NCI-H2081 treated with DMSO at 0.1 percent for 48 hours (cell line): ENCODE measurements at places on chromosomes 7 and 10.

DNA sequence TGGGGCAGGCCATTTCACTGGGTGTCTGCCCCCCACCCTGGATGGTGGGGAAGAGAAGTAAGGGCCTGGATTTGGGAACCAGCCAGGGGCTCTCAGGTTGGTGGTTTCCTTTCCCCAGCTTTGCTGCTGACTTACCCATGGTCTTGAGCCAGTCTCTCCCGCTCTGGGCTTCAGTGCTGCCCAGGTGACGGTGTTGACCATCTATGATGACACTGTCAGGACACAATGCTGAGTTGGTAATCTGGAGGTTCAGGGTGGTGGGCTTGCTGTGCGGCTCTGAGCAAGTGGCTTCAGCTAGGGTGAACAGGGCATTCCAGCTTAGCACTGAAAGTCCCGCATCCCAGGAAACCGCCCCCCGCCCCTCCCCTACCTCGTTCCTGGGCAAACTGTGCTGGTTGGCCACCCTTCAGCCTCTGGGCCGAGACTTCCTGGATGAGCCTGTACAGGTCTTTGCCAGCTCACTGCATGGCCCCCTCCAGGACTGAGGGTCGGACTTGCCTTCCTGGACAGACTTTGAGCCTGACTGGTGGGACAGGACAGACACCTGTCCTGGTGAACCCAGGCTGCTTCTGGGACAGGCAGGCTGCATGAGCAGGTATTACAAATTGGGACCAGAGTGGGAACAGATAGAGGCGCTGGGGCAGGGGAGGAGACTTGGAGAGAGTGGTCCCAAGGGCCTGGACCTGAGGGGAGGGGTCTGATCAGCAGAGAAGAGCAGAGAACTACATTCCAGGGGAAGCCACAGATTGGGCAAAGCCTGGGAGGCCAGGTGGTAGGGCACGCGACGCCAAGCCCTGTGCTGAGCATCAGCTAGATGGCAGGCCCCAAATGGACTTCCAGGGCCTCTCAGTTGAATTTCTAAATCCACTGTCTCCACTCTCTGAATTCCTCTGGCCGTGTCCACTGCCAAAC, 19.9 kb upstream of the ZMIZ1 start:
- no peak for DNase-seq

- no peak for DNase-seq
Observed at GRCh38 chr7:36210291-36210922, 57.4 kb downstream of the EEPD1 start.

DNA sequence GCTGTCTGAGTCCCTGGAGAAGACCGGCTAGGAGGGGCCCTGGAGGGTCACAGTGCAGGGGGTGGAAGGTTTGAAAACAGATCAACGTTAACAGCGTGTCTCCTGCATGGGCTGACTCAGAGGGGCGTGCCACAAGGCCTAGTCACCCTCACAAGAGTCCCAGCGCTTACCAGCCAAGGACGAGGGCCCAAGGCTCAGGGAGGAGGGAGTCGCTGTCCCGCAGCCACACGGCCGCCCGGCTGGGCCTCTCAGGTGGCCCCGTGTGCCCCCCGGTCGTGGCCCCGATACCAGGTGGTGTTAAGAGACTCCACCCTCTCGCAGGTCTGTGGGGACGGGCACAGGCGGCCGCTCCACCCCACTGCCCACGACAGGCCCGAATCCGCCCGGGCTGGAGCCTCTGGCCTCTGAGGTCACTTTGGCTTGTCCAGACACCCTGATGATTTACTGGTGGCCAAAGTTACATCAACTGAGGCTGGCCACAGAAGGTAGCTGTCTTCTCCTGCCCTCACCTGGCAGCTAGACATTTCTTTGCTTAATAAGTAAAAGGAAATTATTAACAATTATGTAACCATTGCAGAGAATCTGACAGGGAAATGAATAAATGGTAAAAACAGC, 34.0 kb downstream of the FAM20C start:
- no peak for DNase-seq

DNA sequence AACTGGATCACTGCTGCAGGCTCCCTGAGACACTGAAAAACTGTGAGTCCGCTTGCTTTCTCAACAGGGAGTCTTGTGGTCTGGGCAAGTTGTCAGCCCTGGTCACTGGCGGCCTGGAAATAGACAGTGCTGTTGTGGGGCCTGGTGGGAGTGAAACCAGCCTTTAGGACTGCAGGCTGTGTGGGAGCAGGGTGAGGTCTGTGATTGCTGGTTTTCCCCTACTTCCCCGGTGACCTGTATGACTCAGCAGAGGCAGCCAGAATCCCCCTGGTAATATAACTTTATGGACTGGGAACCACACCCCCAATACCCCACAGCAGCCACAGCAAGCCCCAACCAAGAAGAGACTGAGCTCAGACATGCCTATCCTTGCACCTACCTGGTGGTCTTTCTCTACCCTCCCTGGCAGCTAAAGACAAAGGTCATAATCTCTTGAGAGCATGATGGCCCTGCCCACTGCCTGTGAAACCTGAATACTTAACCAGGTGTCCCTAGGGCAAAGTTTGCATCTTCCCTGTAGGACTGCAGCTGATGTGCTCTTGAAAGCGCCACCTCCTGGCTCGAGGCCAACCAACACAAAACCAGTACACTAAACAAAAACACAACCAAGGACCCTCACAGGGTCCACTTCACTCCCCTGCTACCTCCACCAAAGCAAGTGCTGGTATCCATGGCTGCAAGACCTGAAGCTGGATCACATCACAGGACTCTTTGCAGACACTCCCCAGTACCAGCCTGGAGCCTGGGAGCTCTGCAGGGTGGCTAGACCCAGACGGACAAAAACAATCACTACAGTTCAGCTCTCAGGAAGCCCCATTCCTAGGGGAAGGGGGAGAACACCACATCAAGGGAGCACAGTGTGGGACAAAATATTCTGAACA, 7.2 kb upstream of the ADAM22 start:
- no peak for DNase-seq

DNA sequence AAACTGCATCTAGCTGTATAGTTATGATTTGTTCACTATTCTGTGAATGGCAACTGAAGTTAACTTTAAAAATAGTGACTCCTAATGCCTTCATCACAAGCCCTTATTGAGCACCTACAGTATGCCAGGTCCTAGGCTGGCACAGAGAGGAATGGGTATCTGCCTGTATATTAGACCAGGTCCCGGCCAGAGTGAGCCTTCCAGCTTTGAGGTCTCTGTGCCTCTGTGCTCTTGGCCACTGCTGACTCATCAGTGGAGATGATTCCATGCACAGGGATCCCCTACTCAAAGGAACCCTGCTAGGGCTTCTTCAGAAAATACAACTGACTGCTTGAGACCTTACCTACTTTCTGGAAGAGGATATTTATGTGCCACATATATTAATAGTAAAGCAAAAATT, 118.4 kb downstream of the GFRA1 start:
- no peak for DNase-seq

- no peak for DNase-seq
Observed at GRCh38 chr10:4008676-4009382, 223.8 kb upstream of the KLF6 start.

DNA sequence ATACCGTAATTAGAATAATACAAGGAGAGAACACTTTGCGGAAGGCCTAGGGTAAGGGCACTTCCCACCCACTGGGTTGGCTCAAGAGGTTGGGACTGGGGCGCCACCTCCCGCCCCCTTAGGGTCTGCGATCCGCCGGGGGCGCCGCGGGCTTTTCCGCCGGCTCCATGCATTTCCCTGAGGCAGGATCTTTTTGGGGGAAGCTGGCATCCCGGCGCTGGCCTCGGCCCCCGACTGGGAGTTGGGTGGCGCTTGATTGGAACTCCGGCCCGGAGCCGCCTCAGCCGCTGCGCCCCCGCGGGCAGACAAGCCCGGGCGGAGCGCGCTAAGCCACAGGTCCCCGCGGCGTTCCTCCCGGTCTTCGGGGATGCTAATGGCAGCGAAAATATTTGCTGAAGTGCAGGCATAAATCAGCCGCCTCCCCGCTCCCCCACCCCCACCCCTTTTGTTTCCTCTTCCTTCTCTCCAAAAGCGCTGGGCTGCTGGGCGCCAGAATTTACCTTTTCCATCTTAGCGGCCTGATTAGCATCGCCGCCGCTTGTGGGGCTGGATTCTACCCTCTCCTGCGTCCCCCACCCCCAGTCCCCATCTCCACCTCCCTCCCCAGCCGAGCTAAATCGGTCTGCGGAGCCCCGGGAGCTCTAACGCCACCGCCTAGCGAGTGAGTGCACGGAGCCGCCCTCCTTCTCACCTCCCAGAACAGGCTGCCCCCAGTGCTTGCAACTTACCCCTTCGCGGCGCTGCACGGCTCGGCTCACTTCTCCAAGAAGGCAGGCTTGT, 5.1 kb downstream of the UNC5B start:
- no peak for DNase-seq

DNA sequence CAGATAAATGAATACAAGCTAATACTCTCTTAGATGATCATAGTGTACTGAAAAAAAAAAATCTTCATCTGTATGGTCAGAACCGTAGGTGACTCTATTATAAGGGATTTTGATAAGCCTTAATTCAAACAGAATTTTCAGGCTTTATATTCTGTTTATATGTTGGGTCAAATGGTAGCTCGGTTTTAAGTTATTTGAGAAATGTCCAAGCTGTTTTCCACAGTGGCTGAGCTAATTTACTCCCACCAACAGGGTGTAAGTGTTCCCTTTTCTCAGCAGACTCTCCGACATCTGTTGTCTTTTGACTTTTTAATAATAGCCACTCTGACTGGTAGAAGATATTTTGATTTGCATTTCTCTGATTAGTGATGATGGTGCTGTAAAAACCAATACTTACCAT, 328.8 kb upstream of the MAGI2 start:
- DNase-seq: no peak

GRCh38 chr10:86632951-86633350, 21.4 kb upstream of the OPN4 start:
- DNase-seq: no peak

- DNase-seq: no peak
Observed at GRCh38 chr10:131786756-131787605, 113.8 kb upstream of the PPP2R2D start.

DNA sequence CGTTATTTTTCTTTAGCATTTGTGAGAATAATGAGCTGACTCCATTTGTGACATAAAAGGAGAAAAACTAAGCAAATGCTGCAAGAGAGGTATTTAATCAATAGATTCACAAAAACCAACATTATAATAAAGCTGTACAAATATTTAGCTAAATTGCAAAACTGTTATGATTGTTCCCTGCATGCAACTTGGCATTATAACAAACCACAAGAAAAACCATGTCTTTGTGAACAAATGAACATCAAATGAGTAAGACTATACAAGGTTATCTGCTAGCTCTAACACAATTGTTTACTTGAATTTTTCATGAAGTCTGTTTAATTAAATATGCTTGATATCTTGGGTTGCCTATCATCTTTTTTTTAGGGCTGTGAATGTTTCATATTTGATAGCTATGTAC, 50.8 kb upstream of the PPP1R9A start:
- no peak for DNase-seq

DNA sequence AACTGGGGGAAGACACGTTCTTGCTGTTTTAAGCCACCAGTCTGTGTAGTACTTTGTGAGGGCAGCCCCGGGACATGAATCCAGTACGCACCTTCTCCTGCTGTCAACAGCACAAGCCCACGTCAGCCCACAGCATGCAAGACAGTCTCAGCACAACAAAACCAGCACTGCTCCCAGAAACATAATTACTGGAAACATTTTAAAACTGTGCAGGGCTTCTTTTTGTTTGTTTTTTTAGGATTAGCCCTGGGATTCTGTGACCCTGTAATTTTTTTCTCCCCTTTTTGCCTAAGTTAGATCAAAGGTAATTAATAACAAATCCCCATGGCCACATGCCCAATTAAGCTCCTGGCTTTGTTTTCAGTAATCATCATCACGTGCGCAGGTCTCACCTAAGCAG, 87.5 kb downstream of the VOPP1 start:
- no peak for DNase-seq

- no peak for DNase-seq
Observed at GRCh38 chr10:121435099-121435875, 163.0 kb downstream of the FGFR2 start.

GRCh38 chr7:129162732-129163131, 18.2 kb downstream of the TSPAN33 start:
- DNase-seq: no peak
